ENCODE measurements at places on chromosomes 13 and 19.

- no peak for DNase-seq
Measured at GRCh38 chr13:75489502-75490263, 7.7 kb upstream of the TBC1D4 start.

GRCh38 chr19:45121827-45122345 lies 28.9 kb downstream of the PPP1R37 start:
- DNase-seq, result no peak

- peak; percentile 6 for DNase-seq
Measured at GRCh38 chr13:22801402-22802003, 379.3 kb upstream of the SGCG start.

- DNase-seq, result peak; percentile 71
Measured at GRCh38 chr13:80436571-80437169, 95.7 kb upstream of the SPRY2 start.

DNA sequence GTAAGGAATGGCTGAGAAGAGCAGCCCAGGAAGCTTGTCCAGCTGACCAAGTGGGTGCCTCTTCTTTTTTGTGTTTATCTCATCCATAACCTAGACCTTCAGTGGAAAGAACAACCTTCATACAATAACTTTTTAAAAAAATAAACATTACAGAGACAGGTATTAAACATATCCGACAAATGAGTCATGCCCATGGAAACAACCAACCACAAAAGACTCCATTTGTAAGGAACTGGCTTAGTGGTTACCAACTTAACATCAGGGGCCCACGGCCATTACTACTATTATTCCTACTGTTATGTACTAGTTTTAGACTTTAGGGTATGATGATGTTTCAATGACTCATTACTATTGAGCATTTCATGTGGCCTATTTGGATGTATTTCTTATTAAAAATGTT lies 191.7 kb upstream of the SERP2 start:
- DNase-seq, result no peak

DNA sequence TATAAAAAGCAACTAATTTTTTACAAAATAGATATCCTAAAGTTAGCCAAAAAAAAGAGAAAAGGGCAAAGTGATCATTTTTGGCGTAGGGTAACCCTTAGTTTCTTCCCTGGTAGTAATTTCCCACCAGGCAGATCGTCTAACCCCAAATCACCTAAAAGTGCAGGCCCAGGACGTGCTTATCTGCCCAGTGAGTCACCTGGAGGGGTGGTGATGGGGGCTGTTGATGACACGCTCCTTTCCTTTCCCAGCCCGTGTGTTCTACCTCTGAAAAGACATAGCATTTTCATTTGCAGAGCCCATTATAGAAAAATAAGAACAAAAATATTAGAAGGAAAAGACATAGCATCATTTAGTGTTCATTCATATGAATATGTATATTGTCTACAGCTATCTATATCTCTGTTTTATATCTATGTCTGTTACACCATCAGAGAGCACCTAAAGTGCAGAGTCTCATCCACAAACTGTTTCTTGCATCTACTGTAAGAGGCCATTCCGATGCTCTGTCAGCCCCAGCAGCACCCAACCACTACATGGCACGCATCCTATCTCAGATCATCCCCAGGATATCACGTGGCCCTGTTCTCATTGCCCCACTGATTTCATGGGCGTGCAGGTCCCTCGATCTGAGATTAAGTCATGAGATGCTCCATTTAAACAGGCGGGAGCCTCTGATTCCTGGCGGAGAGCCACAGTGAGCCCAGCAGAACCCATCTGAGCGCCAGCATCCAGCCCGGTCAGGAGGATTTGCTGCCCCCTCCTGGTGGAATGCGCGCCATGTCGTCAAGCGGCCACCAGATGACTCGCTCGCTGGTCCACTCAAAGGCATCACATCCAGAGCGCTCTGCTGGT lies 8.5 kb upstream of the LILRB3 start:
- peak; percentile 64 for DNase-seq

GRCh38 chr13:50494138-50494537 lies 349.4 kb downstream of the DLEU7 start:
- no peak for DNase-seq

- no peak for DNase-seq
Measured at GRCh38 chr13:92097337-92097903, 699.0 kb downstream of the GPC5 start.

GRCh38 chr13:90686442-90686841 lies 661.0 kb upstream of the MIR17HG start:
- peak; percentile 81 for DNase-seq

GRCh38 chr19:38729653-38730469 lies 14.4 kb downstream of the CAPN12 start:
- DNase-seq, result peak; percentile 50

DNA sequence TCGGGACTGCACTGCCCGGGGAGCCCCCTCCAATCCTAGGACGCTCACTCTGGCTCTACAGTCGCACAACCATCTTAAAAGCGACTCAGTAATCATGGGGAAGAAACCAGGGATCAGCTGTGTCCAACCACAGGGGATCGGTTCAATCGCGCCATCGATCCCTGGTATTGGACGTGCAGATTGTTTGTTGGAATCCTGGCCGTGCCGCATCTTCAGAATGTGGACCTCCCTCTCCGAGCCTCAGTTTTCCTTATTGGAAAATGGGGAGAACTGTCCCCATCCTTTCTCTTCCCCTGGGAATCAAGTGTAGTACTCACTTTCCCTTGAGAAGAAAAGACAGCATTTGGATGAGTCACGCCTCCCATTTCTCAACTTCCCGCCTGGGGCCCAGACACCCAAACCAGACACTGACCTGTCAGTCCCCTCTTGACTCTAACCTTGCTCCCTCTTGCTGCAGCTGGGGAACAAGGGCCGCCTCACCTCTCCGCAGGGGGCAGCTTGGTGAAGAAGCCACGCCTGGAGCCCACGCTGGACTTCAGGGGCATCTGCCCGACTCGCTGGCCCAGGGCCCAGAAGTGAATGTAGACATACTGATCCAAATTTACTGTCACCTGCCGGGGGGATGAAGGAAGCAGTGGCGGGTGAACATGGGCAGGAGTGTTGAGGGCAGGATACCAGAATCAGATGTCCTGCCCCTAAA lies 17.6 kb downstream of the EMP3 start:
- no peak for DNase-seq

- peak; percentile 2 for DNase-seq
Measured at GRCh38 chr13:74931698-74932433, 550.1 kb downstream of the TBC1D4 start.

GRCh38 chr13:52878831-52879230 lies 30.4 kb upstream of the PCDH8 start:
- DNase-seq, result no peak

GRCh38 chr13:110576736-110577476 lies 15.4 kb upstream of the RAB20 start:
- DNase-seq, result no peak

- DNase-seq, result no peak
Measured at GRCh38 chr13:20713014-20713376, 9.5 kb downstream of the IL17D start.

GRCh38 chr13:63297163-63297562 lies 1881.5 kb upstream of the PCDH20 start:
- no peak for DNase-seq

- DNase-seq, result peak; percentile 35
Measured at GRCh38 chr13:60329221-60329923, 67.6 kb upstream of the TDRD3 start.

GRCh38 chr13:25979371-25979770 lies 72.4 kb downstream of the SHISA2 start:
- DNase-seq, result no peak

- DNase-seq, result no peak
Measured at GRCh38 chr19:14385492-14385891, 4.2 kb downstream of the ADGRE5 start.

DNA sequence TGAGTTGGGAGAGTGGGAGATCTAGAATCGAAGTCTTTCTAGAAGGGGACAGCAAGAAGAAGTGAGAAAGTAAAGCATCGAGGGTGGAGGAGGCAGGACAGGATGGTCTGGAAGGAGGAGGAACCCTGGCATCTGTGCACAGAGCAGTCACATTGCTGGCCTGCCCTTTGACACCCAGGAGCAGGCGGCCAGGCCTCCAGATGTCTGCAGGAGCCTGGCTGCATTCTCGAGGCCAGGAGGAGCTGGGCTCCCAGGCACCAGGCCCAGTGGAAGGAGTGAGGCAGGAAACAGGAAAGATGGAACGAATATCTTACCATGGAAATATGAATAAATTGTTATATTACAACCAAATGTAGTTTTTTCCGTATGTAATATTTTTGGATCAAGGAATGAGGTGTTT lies 27.7 kb upstream of the ARGLU1 start:
- no peak for DNase-seq

- no peak for DNase-seq
Measured at GRCh38 chr13:42394711-42395085, 122.7 kb downstream of the AKAP11 start.

- DNase-seq, result no peak
Measured at GRCh38 chr19:49573009-49573408, 7.3 kb downstream of the NOSIP start.

DNA sequence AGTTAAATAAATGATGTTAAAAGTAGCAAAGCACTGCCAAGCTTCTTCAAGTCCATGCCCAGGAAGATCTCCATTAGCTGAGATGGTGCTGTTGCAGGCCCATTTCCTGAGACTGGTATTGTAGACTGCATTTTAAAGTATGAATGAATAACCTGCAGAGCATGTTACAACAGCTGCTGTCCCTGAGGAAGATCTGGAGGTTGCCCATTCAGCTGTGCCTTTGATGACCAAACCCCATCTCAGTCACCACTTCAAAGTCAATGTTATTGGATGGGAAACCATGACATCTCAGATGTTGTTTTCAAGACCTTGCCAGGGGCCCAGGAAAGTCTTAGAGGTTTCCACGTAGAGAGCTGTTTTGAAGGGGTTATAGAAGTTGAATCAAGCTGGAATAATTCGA lies 281.3 kb downstream of the MTUS2 start:
- DNase-seq, result no peak

GRCh38 chr19:55258476-55258827 lies 365 bp downstream of the PPP6R1 start:
- no peak for DNase-seq

DNA sequence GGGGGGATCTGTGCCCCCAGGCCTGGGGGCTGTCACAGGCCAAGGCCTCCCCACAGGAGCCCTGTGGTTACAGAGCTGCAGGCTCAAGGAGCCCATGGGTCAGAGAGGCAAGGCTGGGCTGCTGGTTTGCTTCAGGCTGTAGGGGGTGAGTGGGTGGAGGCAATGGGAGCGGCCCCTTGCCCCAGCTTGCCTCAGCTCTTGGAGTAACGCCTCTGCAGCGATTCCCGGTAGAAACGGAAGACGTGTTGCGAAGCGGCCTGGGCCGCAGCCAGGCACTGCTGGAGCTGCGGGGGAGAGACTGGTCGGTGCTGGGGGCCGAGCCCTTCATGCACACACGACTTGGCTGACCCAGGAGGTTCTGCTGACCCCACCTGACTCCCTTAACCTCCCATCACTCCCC lies 10.1 kb downstream of the TMEM91 start:
- no peak for DNase-seq

- DNase-seq, result no peak
Measured at GRCh38 chr19:30144242-30144758, 202.3 kb downstream of the URI1 start.

DNA sequence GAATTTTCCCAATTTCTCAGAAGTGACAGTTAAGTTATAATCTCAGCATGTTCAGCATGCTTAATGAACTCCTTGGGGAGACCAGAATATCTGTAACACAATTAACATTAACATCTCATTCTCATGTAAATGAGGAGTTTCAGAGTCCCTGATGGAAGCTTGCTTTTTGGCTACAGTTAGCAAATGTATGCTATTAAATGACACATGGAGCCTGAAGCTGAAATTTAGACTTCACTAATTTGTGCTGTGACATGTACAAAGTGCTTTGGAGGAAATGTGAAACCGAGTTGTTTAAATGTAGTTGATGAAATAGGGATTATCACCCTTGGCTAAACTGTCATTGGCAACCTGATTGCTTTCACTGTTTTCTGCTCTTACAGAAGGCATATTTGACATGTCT lies 2265.1 kb upstream of the PCDH20 start:
- DNase-seq, result no peak

DNA sequence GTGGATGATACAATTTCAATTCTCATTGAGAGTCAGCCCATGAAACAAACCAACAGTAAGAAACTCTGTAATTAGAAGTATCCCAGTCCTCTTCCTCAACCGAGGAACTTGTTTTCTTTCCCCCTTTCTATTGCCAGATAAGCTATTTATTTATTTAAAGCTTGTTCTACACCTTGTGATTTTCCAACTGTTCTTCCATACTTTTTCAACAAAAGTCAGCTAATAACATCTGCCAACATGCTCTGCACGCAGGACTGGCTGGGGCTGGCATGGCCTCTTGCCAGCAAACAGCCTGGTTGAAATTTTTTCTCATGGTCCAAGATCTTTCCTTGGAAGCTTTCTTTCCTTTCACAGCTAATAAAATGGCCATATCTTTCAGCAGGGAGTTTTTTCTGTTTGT lies 2.9 kb upstream of the IRS2 start:
- DNase-seq, result no peak

DNA sequence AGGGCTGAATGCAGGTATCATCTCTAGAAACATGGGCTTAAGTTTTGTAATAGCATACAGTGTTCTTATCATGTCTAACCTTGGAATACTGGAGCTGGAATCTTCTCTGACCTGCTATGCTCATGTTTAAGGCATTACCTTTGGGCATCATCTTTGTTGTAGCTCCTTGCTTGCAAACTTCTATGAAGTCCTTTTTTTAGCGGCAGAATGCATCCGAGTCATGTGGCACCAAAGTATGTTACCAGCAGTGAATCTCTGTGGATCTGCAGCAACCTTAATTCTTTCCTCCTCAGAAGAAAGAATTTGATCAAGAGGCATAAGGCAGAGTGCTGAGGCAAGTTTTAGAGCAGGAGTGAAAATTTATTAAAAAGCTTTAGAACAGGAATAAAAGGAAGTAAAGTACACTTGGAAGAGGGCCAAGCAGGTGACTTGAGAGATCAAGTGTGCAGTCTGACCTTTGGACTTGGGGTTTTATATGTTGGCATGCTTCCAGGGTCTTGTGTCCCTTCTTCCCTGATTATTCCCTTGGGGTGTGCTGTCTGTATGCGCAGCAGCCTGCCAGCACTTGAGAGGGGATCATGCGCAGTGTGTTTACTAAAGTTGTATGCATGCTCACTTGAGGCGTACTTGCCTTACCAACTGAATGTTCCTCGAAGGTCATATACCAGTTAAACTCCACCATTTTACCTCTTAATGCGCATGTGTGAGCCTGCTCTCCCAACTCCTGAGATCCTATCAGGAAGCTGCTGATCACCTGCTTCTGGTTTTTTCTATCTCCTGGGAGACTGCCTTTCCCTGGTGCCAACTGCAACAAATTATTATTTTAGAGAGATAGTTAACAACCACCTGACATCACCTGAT lies 115.5 kb downstream of the LACC1 start:
- DNase-seq, result no peak

Data from fibroblast of upper back skin (primary cell).